ENCODE measurements at places on chromosomes 7 and 10. TPM values are rescaled to one million over a fixed set of nuclear protein-coding genes. Genes with fewer than 3 reads are reported as not detected.

Gene C10orf67
- total RNA-seq = not detected

Gene ITPRID1
- not detected for total RNA-seq

Gene C10orf105
- 1.1 TPM for total RNA-seq

Gene CALHM3
- 0.63 TPM for total RNA-seq

Gene THSD7A
- total RNA-seq = not detected

Gene COL1A2
- total RNA-seq = 0.16 TPM

Gene LEP
- total RNA-seq = not detected

Gene COL28A1
- not detected for total RNA-seq

Gene KLF14
- total RNA-seq = not detected

Gene ACHE
- total RNA-seq = not detected

Gene OR2A7
- 1.6 TPM for total RNA-seq

Gene NAT16
- not detected for total RNA-seq

Gene IDI1
- total RNA-seq = 65.3 TPM

Gene PTN
- total RNA-seq = not detected

Gene OIT3
- not detected for total RNA-seq
